ENCODE measurements at places on chromosomes 4 and X.

GRCh38 chr4:8704632-8705031 lies 112.1 kb downstream of the CPZ start:
- no peak for DNase-seq

DNA sequence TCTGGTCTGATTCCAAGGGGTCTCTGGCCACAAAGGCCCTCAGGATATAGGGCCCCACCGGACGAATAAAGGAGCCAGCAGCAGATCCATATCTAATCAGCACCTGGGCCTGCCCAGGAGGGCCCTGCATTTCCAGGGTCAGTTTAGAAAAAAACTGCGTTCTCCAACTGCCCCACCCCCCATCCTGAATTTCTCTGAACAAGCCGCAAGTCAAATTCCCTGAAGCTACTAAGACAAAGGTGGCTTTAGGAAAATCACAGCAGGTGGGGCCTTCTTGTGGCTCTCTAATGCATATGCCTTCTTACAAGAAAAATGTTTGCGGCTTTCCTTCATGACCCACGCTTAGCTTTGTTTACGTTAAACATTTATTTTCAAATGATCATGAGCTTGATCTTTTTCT lies 76.6 kb downstream of the MBNL3 start:
- DNase-seq: no peak

GRCh38 chrX:139766545-139766983 lies 58.6 kb upstream of the MCF2 start:
- DNase-seq: no peak

- DNase-seq: no peak
These were observed 7.3 kb upstream of the CSF2RA start for GRCh38 chrX:1261285-1261684.

- DNase-seq: no peak
These were observed 1181.4 kb upstream of the TENM3 start for GRCh38 chr4:181061787-181062186.

DNA sequence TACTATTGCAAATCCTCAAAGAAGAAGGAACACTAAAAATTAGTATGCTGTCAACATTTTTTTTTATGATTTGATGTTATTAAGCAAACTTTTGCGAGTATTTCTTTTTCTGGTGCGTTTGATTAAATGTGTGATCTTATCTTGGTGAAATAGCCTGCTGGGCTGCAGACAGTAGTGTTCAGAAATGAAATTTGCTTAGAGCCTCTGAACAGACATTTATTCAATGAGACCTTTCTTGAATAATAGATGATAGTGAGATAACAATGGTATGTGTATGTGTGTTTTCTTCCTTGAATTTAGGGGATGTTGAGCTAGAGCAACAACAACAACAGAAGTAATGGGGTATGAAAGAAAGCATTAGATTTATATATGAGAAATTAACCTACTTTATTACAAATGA lies 12.7 kb downstream of the ADGRL3 start:
- no peak for DNase-seq

DNA sequence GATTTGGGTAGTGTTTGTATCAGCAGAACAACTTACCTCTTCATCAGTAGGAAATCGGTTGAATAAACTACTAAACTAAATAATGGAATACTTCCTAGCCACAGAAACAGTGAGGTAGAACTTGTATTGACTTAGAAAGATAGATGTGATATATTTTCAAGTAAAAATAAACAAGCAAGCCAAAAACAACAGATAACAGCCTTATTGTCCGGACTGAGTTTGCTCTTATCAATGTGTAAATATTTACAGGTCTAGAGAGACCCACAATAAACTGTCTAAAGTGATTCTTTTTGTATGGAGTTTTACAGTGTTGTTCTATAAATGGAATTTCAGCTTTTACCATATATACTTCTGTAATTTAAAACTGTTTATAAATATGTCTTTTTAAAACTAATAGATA lies 721.8 kb downstream of the ADGRL3 start:
- no peak for DNase-seq

GRCh38 chr4:185502386-185502785 lies 30.9 kb upstream of the CCDC110 start:
- no peak for DNase-seq

All from fibroblast of pulmonary artery (primary cell).